Osteocyte (in vitro differentiated cells): ENCODE measurements at places on chromosomes 6 and 20. TPM values are rescaled to one million over a fixed set of nuclear protein-coding genes. Genes with fewer than 3 reads are reported as not detected.
A peak's percentile ranks its signal among the peaks of the same experiment; 100 is the strongest.

HUS1B gene
- total RNA-seq = 1.3 and 1.8 TPM in 2 replicates

SCGN gene
- not detected in 2 replicates for total RNA-seq

PPIL4 gene
- 34.3 and 35.7 TPM in 2 replicates for total RNA-seq

BPIFB2 gene
- total RNA-seq = not detected in 2 replicates

ADGRF1 gene
- total RNA-seq = not detected in 2 replicates

DNA sequence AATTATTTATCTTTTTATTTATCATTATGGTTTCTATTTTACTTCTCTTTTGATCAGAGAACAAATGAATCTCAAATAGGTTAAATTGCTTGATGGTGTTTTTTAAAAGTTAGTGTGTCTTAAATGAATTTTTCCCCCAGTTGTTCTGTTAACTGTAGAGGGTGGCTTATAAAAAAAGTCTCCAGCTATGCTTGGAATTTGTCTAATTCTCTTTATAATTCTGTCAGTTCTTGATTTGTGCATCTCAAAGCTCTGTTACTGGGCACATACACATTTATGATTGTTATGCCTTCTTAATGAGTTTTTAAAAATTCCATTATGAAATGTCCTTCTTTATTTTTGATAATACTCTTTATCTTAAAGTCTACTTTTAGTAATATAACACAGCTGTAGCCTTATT lies 58.0 kb downstream of the LIN28B start:
- DNase-seq = no peak
- no peaks in the 10 kb centered on the region for H3K27me3 ChIP-seq
- no peak overlapping the region for H3K4me3 ChIP-seq
- peaks cover 15% of the 10 kb centered on the region for H3K4me1 ChIP-seq

DNA sequence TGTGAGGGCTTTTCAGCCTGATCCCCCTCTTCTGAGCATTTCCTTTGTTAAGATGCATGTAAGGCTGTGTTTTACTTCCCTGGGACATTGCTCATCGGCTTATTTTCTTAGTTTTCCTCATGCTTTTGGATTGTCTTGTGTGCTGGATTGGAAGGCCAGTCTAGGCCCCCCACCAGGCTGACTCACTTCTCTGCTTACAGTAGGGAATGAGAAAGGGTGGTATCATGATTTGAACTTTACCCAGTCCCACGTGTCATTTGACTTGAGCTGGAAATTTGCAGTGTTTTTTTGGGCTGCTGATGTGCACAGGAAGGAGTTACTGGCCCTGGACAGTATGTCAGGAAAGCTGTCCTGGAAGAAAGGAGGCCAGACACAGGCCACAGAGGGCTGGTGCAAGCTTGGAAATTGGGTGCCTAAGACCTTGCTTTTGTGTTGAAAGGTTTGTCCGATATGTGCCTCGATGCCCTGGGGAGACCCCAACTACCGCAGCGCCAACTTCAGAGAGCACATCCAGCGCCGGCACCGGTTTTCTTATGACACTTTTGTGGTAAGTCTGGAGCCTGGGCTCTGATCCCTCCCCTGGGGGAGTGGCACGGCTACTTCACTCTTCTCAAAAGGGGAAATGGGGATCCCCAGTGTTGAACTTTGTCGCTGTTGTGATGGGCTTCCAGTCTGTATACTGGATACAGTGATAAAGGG lies 12.8 kb downstream of the RNF114 start:
- no peak for DNase-seq
- peaks cover 52% of the 10 kb centered on the region for H3K36me3 ChIP-seq
- H3K27ac ChIP-seq = peak overlapping the region; percentile 92
- H3K4me1 ChIP-seq = peaks cover 34% of the 10 kb centered on the region
- H3K4me3 ChIP-seq = no peak overlapping the region

DNA sequence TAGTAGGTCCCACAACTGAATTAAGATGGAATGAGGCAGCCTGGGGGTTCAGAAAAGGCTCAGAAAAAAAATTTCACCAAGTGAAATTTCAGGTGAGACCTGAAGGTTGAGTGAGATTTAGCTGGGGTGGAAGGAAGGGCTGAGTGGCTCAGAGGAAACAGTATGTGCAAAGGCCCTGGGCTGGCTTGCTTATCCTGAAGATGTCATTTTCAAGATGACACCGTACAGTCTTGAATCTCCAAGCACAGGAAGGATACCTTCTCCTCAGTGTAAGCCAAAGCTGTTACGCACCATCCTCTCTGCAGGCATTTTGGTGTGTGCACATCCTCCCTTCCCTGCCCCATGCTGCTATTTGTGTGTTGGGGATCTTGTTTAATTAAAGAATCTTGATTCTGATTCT lies 43.0 kb upstream of the RANBP9 start:
- H3K27ac ChIP-seq = peak overlapping the region; percentile 4
- H3K4me3 ChIP-seq = no peak overlapping the region
- no peaks in the 10 kb centered on the region for H3K36me3 ChIP-seq

DNA sequence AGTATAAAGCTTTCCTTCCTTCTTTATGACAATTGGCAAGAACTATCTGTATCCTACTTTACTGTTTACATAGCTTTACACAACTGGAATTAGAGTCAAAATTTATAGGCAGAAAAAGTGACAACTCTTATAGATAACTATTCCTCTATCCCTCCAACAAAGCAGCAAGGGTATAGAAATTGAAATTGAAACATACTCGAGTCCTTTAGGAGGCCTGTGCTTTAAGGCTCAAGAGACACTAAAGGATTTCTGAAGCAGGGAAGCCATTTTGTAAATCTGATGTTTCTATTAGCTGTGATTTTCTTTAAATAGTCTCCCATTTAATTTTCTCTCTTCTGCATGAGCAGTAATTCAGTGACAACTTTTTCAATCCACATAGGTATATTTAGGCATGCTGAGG lies 567.6 kb upstream of the MAN1A1 start:
- DNase-seq = no peak
- no peak overlapping the region for H3K4me3 ChIP-seq
- no peak overlapping the region for H3K27ac ChIP-seq
- peaks cover 2% of the 10 kb centered on the region for H3K27me3 ChIP-seq
- H3K36me3 ChIP-seq = no peaks in the 10 kb centered on the region

GRCh38 chr6:79847426-79847825 lies 99.9 kb downstream of the ELOVL4 start:
- H3K4me1 ChIP-seq = no peaks in the 10 kb centered on the region
- DNase-seq = no peak
- peaks cover 23% of the 10 kb centered on the region for H3K27me3 ChIP-seq
- no peak overlapping the region for H3K4me3 ChIP-seq
- H3K36me3 ChIP-seq = no peaks in the 10 kb centered on the region

- peaks cover 12% of the 10 kb centered on the region for H3K27me3 ChIP-seq
- H3K4me3 ChIP-seq = peak overlapping the region; percentile 75
- peak overlapping the region; percentile 57 for H3K27ac ChIP-seq
- H3K36me3 ChIP-seq = no peaks in the 10 kb centered on the region
Observed at GRCh38 chr20:37901654-37902503, 1.0 kb upstream of the VSTM2L start.

DNA sequence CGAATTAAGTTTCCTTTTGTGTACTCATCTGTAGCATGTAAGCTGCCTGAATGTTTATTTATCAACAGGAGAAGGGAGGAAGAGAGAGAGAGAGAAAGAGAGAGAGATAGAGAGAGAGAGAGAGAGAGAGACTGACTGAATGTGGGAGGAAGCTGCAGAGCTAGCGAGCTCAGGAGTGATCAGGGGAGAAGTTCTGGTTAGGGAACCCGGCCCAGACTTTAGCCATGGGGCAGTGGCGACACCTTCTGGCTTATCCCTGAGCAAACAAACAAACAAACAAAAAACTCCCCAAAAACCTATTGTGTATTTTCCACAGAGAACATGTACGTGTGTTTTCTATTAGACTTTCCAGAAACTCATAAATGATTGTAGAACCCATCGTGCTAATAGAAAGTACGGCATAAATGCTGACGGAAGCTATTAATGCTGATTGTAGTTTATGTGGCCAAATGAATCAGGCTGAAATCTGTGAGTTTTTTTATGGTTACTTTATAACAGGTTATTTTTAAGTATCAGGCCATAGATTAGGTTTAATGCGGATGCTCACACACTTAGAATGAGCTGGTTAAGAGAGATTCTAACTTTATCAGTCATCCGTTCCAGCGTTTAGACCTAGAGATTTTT lies 92.8 kb downstream of the CLIC5 start:
- H3K36me3 ChIP-seq = no peaks in the 10 kb centered on the region
- peak; percentile 87 for DNase-seq
- peaks cover 7% of the 10 kb centered on the region for H3K27me3 ChIP-seq
- peaks cover 29% of the 10 kb centered on the region for H3K4me1 ChIP-seq

DNA sequence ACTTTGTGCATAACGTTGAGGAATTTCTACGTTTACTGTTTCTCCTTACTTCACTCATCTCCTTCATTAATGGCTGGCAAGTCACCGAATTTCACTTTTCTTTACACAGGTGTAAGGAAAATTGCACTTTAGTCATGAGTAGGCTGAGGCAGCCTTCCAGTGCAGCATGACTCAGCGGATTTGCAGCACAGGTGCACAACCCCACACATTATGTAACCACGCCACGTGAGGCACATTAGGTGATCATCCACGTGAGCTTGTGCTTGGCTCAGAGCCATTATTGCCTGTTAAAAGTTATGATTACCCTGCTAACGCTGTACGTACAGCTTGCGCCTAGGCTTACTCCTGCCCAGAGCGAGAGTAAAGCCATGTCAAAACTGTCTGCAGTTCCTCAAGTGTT lies 158.8 kb downstream of the NKAIN2 start:
- no peaks in the 10 kb centered on the region for H3K36me3 ChIP-seq
- H3K4me1 ChIP-seq = peaks cover 19% of the 10 kb centered on the region
- H3K27ac ChIP-seq = no peak overlapping the region
- no peak for DNase-seq

DNA sequence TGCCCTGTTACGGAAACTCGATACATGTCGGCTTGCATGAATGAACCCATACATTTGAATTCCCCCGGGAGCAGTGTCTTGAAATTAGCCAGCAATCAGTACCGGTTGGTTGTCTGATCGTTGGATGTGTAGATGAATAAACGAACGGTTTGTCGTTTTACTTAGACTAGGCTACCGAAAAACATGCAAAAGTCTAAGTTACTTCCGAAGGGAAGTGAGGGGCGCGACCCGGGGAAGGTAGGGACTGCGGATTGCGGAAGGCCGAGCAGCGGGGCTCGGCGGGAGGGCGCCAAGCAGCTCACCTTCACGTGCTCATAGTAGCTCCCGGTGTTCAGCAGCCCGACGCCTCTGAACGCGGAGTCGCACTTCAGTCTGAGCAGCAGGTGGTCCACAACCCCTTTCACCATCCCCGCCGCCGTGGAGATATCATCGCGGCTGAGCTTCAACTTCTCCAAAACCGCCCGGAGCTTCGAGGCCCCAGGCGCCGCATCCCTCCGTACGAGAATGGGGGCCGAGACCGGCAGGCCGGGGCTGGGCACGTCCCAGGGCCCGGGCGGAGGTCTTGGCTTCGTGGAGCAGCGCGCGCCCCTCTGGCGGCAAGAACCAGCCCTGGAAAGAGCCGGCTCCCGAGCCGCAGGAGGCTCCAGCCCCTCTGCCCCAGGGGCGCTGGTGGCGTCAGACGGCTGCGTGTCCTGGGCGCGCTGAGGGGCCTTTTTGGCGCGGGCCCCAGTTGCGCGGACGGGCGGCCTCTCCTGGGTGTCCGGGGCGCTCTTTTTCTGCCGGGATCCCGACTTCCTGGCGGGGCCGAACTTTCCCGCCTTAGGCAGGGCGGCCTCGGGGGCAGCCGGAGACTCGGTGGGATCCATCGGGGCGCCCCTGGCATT lies 632 bp downstream of the CGAS start:
- H3K4me3 ChIP-seq = peak overlapping the region; percentile 67
- peaks cover 7% of the 10 kb centered on the region for H3K4me1 ChIP-seq
- DNase-seq = no peak
- H3K36me3 ChIP-seq = no peaks in the 10 kb centered on the region
- H3K27me3 ChIP-seq = peaks cover 2% of the 10 kb centered on the region

- no peak overlapping the region for H3K4me3 ChIP-seq
- H3K36me3 ChIP-seq = no peaks in the 10 kb centered on the region
- H3K4me1 ChIP-seq = peaks cover 2% of the 10 kb centered on the region
- peaks cover 11% of the 10 kb centered on the region for H3K27me3 ChIP-seq
Observed at GRCh38 chr6:38730140-38730862, 15.2 kb downstream of the DNAH8 start.

GRCh38 chr20:16215041-16215440 lies 358.2 kb downstream of the KIF16B start:
- no peaks in the 10 kb centered on the region for H3K4me1 ChIP-seq
- H3K4me3 ChIP-seq = no peak overlapping the region
- no peaks in the 10 kb centered on the region for H3K36me3 ChIP-seq
- no peaks in the 10 kb centered on the region for H3K27me3 ChIP-seq

GRCh38 chr6:42727087-42727611 lies 4.8 kb upstream of the PRPH2 start:
- H3K27me3 ChIP-seq = peaks cover 7% of the 10 kb centered on the region
- no peak overlapping the region for H3K4me3 ChIP-seq
- H3K4me1 ChIP-seq = peaks cover 9% of the 10 kb centered on the region
- no peaks in the 10 kb centered on the region for H3K36me3 ChIP-seq
- H3K27ac ChIP-seq = no peak overlapping the region

DNA sequence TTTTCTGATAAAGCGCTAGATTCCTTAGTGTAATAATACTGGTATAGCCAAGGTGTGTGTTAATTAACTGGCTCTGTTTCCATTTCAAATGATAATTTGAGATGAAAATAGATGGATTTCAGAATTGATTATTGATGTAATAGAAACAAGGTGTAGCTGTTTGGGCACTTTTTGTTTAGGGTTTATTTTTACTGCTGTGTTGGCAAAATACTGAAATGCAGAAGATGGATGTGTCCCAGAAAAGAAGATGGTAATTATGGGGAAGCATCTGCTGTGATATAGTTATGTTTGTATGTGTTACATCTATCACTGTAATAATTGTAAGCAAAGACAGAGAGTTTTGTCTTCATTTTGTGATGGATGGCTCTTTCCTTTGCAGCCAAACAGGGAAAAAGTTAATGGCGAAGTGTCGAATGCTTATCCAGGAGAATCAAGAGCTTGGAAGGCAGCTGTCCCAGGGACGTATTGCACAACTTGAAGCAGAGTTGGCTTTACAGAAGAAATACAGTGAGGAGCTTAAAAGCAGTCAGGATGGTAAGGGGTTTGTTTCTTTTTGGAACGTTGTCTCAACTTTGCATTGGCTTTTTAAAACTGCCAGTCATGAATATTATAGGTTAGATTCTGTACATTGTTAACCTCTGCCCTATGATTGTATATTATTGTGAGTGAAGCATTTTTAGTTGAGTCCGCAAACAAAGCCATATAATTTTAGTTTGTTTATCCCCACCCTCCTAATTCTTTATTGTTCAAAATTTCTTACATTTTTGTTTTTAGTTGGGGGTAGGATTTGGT lies 8.6 kb upstream of the ACAT2 start:
- H3K36me3 ChIP-seq = peaks cover 57% of the 10 kb centered on the region
- H3K27me3 ChIP-seq = no peaks in the 10 kb centered on the region
- no peak overlapping the region for H3K27ac ChIP-seq

- no peak overlapping the region for H3K27ac ChIP-seq
- H3K36me3 ChIP-seq = no peaks in the 10 kb centered on the region
- no peak for DNase-seq
Observed at GRCh38 chr20:23497536-23497935, 6.6 kb downstream of the CST8 start.

DNA sequence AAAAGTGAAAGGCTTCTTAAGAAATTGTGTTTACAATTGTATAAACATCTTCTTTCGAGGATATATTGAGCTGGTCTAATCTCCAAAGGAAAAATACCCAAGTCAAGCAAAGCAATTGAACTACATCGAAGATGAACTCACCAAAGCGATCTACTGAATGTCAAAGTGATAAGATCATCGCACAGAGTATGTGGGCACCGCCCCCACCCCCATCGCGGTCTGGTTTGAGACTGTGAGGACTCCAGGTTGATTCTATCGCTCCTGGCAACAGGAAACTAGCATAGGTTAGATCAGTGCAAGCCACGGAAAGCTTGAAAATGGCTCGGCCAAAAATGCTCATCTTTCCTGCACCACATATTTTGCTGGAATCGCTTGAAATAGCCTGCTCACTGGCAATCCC lies 133.2 kb upstream of the RPS6KA2 start:
- DNase-seq = no peak
- H3K27me3 ChIP-seq = peaks cover 19% of the 10 kb centered on the region
- H3K4me3 ChIP-seq = no peak overlapping the region
